ENCODE measurements at places on chromosomes 12 and 14.

DNA sequence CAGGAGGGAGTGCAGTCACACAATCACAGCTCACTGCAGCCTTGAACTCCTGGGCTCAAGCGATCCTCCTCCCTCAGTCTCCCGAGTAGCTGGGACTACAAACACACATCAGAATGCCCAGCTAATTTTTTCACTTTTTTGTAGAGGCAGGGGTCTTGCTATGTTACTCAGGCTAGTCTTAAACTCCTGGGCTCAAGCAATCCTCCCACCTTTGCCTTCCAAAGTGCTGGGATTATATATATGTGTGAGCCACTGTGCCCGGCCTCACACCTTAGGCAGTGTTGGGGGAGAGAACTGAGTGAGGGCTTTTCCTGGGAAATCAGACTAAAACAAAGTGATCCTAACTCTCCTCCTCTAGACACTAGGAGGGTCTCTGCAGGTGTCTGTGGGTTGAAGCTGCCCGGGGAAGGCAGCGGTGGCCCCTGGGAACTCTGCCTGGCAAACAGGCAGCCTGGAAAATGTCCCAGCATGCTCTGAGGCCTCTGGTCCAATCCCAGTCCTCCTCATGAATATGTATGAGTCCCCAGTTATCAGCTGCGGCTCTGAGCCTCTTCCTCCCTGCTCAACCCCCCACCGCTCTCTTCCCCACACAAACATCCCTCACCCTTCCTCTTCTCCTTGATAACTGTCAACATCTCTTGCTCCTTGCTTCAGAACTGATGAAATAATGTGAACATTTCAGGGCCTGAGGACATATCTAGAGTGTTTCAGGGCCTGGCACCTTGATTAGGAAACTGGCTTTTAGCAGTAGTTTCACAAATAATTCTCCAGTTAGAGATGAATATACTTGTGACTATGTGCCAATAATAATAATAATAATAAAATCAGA lies 7.9 kb upstream of the NAA25 start:
- peak; percentile 83 for DNase-seq

GRCh38 chr14:94239406-94239805 lies 53.7 kb downstream of the SERPINA10 start:
- DNase-seq = no peak

GRCh38 chr12:20963762-20964161 lies 153.3 kb downstream of the SLCO1B3 start:
- DNase-seq = no peak

DNA sequence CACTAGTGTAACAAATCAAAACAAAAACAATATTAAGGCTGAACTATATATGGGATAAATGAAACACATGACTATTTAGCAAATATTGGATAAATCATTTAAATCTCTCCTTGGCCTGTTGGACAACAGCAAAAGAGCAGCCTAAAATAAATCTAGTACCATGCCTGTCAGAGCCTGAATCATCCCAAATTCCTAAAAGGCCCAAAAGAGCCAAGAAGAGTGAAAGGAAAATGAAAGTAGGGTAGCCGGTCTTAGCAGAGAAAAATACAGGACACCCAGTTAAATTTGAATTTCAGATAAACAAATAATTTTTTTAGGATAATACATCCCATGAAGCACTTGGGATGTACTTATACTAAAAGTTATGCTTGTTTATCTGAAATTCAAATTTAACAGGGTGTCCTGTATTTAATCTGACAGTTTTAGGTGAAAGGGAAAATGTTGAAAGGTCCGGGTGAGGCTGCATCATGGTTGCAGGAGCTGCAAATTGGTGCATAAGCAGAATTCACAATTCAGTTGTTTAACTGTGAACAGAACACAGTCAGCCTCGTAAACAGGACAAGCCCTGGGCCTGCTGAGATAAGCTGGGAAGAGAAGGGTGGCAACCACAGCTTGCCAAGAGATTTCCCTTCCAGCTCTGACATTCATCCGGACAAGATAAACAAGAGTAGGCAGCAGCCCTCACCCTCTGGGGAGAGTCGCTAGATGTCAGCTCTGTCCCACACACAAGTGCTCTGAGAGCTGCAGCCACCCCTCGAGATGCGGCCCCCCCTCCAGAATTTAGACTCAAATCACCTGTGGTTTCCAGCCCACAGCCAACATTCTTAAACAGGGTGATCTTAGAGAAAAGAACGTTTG lies 30.3 kb downstream of the DMAC2L start:
- no peak for DNase-seq

GRCh38 chr14:105161964-105162668 lies 6.5 kb downstream of the JAG2 start:
- DNase-seq = no peak

DNA sequence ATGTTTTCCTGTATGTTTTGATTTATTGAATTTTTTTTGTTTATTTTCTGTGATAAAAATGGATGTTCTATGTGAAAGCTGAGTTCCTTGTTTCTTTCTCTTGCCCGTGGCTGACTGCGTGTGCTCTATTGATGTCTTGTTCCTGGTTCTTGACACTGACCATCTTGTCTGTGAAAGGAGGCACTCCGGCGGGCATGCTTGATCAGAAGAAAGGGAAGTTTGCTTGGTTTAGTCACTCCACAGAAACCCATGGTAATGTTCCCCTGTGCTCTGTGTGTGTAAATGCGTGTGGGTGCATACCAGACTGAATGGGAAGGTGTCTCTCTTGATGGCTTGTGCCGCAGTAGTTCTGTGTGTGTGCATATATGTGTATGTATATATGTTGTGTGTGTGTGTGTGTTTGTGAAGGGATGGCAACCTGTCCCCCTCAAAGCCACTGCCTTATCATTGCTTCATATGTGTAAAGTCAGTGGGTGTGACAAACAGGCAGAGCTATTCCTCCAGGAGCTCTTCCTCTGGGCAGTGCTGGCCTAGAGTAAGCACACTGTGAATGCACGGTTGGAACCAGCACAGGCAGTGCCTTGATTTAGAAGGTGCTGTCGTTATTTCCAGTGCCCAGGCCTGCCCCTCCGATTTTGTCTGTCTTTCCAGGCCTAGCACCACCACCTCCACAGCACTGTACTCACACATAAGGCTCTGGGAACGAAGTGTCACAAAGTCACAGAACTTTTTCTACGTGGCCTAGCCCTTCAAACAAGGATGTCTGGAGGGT lies 247.3 kb upstream of the FKBP4 start:
- DNase-seq = peak; percentile 86

GRCh38 chr12:13880613-13881012 lies 100.8 kb downstream of the GRIN2B start:
- DNase-seq = no peak

DNA sequence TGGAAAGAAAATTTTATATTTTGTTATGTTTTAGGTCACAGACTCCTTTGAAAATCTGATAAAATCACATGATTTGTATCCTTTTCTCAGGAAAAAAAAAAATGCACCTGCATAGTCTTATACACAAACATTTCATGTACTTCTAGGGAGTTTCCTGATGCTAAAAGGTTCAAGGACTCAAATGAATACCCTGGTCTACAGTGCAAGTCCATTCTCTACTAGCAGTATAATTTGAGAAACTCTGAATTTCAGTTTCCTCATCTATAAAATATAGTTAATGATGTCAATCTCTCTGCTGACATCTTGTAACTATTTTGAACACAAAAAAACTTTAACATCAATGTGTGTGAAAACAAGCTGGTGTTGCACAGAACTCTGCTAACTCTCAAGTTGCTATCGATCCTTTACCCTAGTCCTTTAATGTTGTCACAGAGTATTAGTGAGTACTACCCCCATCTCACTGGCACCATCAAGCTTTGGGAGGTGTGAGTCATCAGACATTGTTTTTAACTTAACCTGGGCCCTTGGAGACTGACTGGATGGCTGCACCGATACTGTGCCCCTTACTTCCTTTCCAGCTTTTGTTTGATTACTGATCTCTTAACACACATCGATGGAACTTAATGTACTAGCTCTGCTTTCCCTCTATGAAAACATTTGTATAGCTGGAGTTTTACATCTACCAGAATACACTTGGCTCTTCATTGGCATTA lies 251.9 kb upstream of the SOX5 start:
- DNase-seq = no peak

DNA sequence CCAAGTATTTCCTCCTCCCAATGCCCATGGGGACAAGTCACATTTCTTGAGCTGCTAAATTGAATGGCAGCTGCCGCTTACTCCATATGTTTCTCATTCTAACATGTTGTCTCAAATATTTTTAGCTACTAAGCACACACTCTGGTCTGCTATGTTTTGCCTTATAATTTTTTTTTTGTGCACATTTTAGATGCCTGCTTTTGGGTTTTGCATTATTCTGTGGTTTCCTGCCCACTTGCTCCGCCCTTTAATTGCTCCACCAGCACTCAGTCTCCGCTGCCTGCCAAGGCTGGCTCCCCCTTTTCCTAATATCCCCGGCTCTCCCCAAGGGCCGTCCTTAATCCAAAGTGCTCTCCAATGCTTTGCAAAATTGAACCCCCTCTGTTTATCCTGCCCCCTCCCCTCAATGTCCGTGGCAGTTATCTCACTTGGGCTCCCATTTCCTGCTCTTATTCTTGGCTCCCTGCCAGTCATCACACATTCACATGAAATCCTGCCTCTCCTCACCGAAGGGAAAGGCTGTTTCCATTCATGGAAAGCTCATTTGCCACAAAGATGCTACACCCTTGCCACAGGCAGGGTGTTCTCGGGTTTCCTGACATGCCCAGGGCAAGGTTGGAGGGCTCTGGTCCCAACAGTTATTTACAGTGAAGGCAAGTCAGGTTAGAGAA lies 79.4 kb downstream of the C12orf75 start:
- no peak for DNase-seq

- no peak for DNase-seq
Measured at GRCh38 chr12:53596920-53597363, 29.2 kb downstream of the ATF7 start.

DNA sequence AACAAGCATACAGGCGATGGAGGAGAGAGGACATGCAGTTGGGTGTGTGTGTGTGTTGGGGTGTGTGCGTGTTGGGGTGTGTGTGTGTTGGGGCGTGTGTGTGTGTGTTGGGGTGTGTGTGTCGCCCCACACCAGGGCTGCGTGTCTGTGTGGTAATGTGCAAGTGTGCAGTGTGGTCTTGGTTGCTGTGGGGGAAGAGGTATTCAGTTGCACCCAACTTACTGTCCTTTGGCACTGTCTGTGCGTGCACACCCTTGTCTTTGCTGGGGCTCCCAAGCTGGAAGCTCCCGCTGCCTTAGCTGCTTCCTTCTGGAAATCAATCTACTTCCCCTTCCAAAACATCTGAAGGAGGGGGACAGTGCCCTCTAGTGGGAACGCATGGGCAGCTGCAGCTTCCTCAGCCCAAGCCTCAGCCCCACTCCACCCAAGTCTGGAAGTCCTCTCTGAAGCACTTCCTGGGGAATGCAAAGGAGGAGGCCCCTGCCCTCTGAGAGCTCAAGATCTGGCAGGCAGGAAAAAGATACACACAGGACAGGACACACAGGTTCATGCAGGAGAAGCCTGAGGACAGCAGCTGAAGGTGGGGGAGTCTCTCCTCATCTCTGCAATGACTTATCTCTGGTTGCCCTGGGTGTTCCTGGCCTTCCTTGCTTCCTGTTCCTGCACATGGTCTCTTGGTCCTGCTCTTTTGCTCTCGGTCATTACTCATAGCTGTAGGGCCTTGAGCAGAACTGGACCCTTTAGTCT lies 13.1 kb downstream of the ASIC1 start:
- DNase-seq = peak; percentile 75

GRCh38 chr12:102806110-102806509 lies 110.9 kb downstream of the PAH start:
- no peak for DNase-seq

DNA sequence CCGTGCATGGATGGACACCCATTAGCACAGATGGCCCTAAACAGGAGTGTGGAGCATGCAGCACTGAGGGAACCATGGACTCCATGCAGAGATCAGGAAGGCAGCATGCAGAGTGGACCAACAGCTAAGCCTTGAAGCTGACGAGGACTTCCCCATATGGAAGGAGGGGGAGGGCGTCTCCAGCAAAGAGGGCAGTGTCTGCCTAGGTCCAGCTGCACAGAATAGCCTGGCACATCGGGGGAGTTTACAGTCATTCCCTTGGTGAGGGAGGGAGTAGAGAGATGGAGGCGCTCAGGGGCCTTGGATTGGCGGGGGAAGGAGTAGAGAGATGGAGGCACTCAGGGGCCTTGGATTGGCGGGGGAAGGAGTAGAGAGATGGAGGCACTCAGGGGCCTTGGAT lies 64.5 kb downstream of the ANKRD9 start:
- DNase-seq = no peak

GRCh38 chr14:73661872-73662271 lies 17.1 kb downstream of the DNAL1 start:
- DNase-seq = no peak

GRCh38 chr12:62044450-62045135 lies 215.6 kb upstream of the USP15 start:
- DNase-seq = no peak

DNA sequence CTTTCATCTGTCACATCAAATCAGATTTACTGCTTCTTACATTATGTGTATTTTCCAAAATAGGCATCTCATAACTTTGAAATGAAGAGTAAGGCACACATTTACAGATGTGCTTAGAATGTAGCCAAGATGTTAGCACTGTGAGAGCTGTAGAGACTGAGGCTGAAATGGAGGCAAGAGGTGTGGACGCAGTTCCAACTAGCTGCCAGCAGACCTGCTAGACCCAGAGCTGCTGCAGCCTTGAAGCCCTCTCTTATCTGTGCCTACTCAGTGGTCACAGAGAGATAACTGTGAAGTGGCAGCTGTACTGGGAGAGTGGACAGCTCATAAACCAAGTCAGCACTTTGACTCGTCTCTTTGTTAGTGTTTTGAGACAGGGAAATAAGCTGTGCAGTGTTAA lies 470.9 kb downstream of the CCER1 start:
- DNase-seq = no peak

GRCh38 chr14:50774542-50775267 lies 56.3 kb downstream of the NIN start:
- DNase-seq = no peak

DNA sequence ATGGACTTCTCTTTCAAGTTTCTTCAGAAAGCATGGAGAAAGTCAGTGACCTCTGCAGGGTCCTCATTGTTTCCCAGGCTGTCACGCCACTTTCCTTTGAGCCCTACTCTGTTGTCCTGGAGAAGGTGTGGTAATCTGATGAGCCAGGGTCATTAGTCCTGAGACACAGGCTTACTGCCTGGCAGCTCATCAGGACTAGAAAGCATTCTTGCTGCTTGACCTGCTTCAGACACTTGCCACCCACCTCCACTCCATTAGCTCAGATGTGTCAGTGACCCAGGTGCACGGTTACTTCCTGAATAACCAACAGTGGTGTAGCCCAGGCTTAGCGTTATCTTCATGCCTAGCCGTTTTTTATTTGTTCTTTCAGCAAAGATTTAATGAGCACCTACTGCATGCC lies 93.9 kb downstream of the FGD4 start:
- DNase-seq = no peak

- no peak for DNase-seq
Measured at GRCh38 chr12:42801271-42801670, 211.7 kb upstream of the PRICKLE1 start.

DNA sequence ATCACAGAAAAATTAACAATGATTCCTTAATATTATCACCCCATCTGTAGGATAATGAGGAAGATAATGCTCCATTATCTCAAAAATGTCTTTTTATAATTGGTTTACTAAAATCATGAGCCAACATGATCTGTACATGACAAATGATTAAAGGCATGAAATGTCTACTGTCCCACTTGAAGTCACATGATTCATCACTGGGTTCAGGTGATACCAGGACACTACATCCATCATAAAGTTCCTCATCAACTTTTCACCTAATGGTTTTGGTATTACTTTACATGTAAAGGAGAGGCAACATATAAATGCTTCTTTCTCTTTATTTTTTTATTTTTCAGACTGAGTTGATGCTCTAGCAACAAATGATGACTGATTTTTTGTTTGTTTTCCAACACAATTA lies 313.3 kb downstream of the MED13L start:
- no peak for DNase-seq

GRCh38 chr12:116610971-116611541 lies 51.9 kb downstream of the MAP1LC3B2 start:
- DNase-seq = peak; percentile 19

Measured in MV-4-11 (cell line).